ENCODE measurements at places on chromosomes 11 and 22. TPM values are rescaled to one million over a fixed set of nuclear protein-coding genes. Genes with fewer than 3 reads are reported as not detected.

Gene NNMT
- total RNA-seq: 394 TPM

Gene SYT9
- 0.14 TPM for total RNA-seq

Gene VWCE
- total RNA-seq: 17.7 TPM

Gene ZDHHC8
- total RNA-seq: 93.7 TPM

Gene TUBA8
- 0.79 TPM for total RNA-seq

Gene PHOX2A
- total RNA-seq: not detected

Gene RAG2
- total RNA-seq: not detected

Gene ACTN3
- total RNA-seq: not detected

Gene INS
- not detected for total RNA-seq

Gene TMEM25
- total RNA-seq: 19.0 TPM

Gene PIH1D2
- 1.0 TPM for total RNA-seq

Gene MMP8
- total RNA-seq: not detected

Gene GLYAT
- total RNA-seq: not detected

Gene MOV10L1
- 0.62 TPM for total RNA-seq

Gene PPARA
- 8.4 TPM for total RNA-seq

Gene DCUN1D5
- 67.7 TPM for total RNA-seq

Gene OR6A2
- total RNA-seq: 0.09 TPM

Gene FERMT3
- 1.6 TPM for total RNA-seq

Gene MRPL17
- total RNA-seq: 89.9 TPM

Gene TNKS1BP1
- total RNA-seq: 149 TPM

Gene VPREB1
- not detected for total RNA-seq

Gene C11orf52
- 0.60 TPM for total RNA-seq

Gene FOLR2
- not detected for total RNA-seq

Gene BIRC3
- total RNA-seq: 2.6 TPM

Gene METTL15
- total RNA-seq: 10.8 TPM

Gene GRK3
- 7.2 TPM for total RNA-seq

Gene FGF3
- not detected for total RNA-seq

Gene SUSD2
- total RNA-seq: 0.72 TPM

Gene PNPLA5
- total RNA-seq: not detected

Gene SLC35F2
- 52.5 TPM for total RNA-seq

Gene CRYBB3
- total RNA-seq: not detected

Gene SMIM38
- total RNA-seq: not detected

Gene RELA
- 62.2 TPM for total RNA-seq

Gene GNAZ
- total RNA-seq: 0.96 TPM

Gene FIBIN
- total RNA-seq: 0.75 TPM

Gene ABCG4
- 0.55 TPM for total RNA-seq

Gene TSSC4
- total RNA-seq: 70.0 TPM

Gene OR56A1
- not detected for total RNA-seq

Gene C1QTNF5
- 6.3 TPM for total RNA-seq

Gene SMDT1
- 31.1 TPM for total RNA-seq

Gene AIFM3
- total RNA-seq: 0.67 TPM

Gene SCUBE2
- total RNA-seq: 1.6 TPM

Gene FXYD6
- 8.1 TPM for total RNA-seq

Gene CHADL
- 0.23 TPM for total RNA-seq

Gene PIWIL4
- 0.75 TPM for total RNA-seq
